ENCODE measurements at places on chromosomes 6 and 20.

- DNase-seq = no peak
Measured at GRCh38 chr6:80605165-80605989, 498.9 kb downstream of the BCKDHB start.

- no peak for DNase-seq
Measured at GRCh38 chr6:17987447-17987696, at the start of gene KIF13A. KIF13A (minus strand) TSS chr6:17987635; CDS start chr6:17987463, 172 bp downstream.

- DNase-seq = peak; percentile 66
Measured at GRCh38 chr6:125377621-125378020, 75.9 kb upstream of the HDDC2 start.

GRCh38 chr20:6613280-6613861 lies 154.1 kb upstream of the BMP2 start:
- DNase-seq = no peak

- no peak for DNase-seq
Measured at GRCh38 chr6:164337024-164337924, 922.8 kb downstream of the QKI start.

DNA sequence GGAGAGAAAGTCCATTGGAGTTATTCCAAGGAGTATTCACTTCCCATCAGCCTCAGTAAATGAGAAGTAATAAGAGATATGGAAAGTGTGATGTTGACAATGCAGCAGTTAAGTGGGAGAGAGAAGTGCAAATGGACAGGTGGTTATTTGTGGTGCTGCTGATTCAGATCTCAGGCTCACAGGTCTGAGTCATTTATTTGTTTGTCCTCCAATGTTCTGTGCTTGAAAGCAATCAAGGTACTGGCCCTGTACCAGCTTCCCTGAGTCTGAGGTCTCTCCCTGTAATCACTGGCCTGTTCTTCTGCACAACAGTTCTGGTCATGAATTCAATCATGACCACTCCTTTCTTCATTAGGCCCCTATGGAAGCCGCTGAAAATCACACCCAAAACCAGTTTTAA lies 827.7 kb downstream of the MAFB start:
- no peak for DNase-seq

DNA sequence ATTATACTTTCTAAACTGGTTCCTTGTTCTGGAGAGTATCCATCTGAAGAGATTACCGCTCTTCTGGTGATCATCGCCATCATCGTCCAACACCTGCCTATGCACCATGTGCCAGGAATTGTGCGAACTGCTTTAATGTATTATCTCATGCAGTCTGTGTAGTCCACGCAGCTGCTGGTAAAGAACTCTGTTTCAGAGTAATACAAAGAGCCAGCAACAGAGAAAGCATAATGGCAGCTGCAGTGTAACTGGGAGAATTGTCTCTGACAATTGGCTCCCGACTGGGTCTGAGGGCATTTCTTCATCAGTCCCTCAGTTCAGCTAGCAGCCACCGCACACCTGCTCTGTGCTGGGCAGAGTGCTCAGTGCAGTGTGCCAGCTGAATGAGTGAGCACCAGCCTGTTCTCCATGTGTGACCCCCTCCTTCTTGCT lies 383.4 kb downstream of the GRIK2 start:
- no peak for DNase-seq

DNA sequence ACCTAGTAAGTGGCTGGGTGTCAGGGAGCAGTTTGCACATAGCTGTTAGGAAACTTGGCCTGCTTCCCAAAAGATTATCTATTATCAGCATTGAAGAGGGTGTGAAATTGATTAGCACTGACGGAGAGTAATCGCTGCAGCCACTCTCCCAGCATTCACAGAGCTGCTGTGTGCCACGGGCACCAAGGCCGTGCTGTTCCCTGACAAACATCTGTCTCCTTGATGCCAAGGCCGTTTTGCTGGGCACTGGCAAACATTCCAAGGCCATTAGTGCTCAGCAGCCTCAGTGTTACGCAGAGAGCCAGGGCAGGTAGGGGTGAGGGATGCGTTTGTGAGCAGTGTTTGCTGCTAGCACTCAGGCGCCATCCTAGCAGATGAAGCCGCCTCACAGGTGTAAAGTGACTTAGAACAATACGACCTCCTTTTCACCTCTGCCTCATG lies 57.7 kb upstream of the VSTM2L start:
- no peak for DNase-seq

- no peak for DNase-seq
Measured at GRCh38 chr6:54602591-54602990, 244.0 kb upstream of the FAM83B start.

DNA sequence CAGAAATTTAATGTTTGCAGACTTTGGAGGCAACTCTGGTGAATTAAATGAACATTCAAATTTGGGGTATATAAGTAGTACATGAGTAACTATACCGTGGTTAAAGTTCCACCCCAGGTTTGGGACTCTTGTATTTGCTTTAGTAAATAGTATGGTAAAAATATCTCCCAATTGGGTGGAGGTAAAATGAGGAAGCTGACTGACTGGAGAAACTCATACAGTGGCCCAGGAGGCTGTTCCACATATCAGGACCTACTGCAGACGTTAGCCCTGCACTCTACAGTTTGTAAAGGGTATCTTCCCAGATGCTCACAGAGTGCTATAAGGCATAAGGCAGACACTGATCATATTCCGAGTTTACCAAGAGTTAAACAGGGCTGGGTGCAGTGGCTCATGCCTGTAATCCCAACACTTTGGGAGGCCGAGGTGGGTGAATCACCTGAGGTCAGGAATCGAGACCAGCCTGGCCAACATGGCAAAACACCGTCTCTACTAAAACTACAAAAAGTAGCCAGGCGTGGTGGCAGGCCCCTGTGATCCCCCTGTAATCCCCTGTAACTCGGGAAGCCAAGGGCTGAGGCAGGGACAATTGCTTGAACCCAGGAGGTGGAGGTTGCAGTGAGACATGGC lies 53.7 kb downstream of the CPXM1 start:
- DNase-seq = no peak

DNA sequence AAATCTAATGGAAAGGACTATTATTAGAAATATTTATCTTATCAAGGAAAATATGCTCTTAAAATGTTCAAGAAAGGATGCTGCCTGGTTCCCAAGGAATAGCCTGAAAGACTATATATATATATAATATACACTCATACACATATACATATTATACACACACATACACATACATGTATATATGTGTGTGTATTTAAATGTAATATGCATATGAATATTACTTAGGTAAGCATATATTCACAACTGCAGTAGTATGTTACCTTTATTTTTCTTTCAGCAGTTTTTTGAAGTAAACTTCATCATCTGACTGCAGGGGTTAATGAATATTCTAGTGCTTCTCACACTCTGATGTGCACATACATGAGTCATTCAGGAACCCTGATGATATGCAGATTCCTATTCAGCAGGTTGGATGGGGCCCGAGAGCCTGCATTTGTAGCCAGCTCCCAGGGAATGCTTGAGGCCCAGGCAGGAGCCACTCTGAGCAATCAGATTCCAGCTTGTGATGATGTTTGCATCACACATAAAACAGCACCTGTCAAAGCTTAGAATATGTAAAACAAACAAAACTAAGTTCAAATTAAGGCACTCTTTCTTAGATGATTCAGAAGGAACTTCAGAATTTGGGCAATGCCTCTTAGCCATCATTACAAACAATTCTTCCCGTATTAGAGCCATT lies 16.1 kb downstream of the MYLK4 start:
- DNase-seq = no peak

GRCh38 chr20:4794846-4795245 lies 73.1 kb downstream of the PRND start:
- peak; percentile 63 for DNase-seq

GRCh38 chr6:83827050-83827449 lies 26.1 kb upstream of the RIPPLY2 start:
- DNase-seq = no peak

DNA sequence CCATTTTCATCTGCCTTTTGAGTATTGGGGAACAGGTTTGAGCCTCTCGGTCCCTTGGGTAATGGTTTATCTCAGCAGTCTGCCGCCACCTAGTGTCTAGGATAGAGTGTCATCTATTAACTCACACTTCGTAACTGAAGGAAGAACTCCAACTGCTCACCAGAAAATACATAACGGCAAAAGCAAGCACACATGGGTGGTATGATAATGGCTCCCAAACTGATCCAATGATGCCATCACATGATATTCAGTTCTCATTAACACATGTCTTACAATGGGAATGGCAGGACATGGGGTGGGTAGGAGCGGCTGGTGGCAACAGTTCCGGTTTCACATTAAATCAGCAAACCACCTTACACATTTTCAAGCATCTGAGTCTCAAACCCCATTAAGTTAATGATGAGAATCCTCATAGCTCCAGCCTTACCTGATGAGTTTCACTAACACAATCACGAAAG lies 110.7 kb upstream of the PHACTR1 start:
- peak; percentile 51 for DNase-seq

GRCh38 chr20:13006825-13007224 lies 1.9 kb upstream of the SPTLC3 start:
- DNase-seq = peak; percentile 21

DNA sequence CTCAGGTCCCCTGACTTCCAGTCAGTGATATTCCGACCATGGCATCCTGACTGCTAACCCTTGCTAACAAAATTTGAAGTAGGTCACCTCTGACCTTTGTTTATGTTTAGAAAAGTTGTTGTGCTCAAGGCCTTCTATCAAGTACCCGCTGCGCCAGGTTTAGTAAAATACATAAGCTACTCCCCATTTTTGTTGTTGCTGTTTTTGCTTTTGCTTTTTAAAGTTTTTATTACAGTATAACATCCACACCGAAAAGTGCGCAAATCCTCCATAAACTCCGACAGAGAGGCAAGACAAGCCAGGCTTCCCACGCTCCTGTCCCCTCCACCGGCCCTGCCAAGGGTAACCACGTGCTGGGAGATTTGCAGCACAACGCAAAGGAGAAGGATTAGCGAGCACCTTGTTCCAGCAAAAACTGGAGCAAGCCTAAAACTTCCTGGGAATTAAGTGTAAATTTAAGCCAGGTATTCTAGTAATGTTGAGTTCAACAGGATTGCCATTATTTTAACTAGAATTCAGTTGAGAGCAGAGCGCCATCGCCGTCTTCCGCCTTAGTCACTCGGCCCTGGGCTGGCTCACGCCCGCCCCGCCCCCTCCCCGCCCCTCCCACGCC lies 17.8 kb upstream of the HMGN4 start:
- no peak for DNase-seq

DNA sequence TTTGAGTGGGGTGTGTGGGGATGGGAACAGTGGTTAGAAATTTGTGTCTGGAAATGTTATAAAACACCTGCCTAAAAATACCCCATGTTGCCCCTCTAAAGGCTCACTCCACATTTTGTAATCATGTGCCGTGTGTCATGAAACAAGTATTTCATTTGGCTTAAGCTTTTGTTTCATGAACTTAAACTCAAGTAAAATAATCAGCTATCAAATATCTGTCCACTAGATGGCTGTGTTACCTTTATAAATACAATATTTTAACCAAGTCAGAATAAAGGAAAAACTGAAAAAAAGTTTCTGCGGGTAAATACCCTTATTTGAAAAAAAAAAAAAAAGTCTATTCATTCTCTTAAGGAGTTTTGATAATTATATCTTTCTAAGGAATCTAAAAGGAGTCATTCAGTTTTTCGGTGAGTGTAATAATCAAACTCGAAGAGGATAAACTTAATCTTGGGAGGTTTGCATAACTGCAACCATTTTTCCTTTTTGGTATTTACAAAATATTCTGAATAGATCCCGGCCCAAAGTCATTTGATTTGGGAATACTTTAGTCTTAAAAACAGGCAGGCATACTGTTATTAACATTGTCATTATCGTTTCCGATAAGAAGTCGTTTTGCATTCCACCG lies 29.9 kb upstream of the MTRF1L start:
- DNase-seq = peak; percentile 59

- no peak for DNase-seq
Measured at GRCh38 chr6:39251406-39251805, 22.1 kb upstream of the KCNK5 start.

GRCh38 chr20:63951398-63952209 lies 4.6 kb downstream of the UCKL1 start:
- DNase-seq = no peak

DNA sequence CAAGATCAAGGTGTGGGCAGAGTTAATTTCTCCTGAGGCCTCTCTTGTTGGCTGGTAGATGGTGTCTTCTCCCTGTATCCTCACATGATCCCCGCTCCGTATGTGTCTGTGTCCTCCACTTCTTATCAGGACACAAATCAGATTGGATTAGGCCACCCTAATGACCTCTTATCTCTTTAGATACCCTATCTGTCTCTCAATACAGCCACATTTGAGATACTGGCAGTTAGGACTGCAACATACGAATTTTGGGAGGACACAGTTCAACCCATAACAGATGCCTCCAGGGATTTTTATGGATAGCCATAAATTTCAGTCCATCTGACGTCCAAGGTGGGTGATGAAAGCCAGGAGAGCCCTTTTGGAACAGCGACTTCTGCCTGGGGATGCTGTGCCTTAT lies 369.0 kb downstream of the NRN1 start:
- DNase-seq = no peak

DNA sequence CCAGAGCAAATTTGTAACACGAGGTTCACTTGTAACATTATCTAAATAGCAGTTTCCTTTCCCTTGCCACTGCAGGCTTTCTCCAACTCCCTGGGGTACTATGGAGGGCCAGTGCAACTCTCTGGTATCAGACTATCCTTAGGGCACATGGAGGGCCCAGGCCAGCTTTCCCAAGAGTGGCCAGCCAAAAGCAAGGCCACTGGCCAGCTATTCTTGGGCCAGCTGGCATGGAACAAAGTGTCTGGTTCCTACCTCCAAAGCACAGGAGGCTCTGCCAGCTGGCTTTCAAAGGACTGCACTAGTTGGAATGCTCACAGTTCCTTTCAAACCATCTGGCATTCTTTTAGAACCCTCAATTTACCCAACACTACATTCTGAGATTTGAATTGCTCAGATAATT lies 8.7 kb downstream of the RNF24 start:
- no peak for DNase-seq
